ENCODE measurements at places on chromosomes 3 and 15.
A peak's percentile ranks its signal among the peaks of the same experiment; 100 is the strongest.

GRCh38 chr3:8996681-8997121 is 33.4 kb upstream of the RAD18 start:
- DNase-seq = peak; percentile 29

- no peak for DNase-seq
Observed at GRCh38 chr3:126503701-126504100, 13.9 kb downstream of the UROC1 start.

DNA sequence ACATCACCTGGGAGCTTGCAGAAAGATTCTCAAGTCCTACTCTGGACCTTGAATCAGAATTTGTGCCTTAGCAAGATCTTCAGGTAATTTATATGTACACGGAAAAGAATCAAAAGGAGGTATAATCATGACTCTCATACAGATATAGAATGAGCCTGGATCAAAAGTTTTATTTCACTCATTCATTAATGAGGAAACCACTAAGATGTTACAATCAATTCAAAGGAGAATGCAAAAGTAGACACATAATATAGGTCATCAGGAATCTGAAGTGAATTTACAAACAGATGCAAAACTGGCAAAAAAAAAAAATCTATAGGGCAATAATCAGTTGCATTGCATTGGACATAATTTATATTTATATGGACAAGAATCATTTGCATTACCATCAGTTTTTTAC is 195.4 kb upstream of the TLE3 start:
- no peak for DNase-seq

DNA sequence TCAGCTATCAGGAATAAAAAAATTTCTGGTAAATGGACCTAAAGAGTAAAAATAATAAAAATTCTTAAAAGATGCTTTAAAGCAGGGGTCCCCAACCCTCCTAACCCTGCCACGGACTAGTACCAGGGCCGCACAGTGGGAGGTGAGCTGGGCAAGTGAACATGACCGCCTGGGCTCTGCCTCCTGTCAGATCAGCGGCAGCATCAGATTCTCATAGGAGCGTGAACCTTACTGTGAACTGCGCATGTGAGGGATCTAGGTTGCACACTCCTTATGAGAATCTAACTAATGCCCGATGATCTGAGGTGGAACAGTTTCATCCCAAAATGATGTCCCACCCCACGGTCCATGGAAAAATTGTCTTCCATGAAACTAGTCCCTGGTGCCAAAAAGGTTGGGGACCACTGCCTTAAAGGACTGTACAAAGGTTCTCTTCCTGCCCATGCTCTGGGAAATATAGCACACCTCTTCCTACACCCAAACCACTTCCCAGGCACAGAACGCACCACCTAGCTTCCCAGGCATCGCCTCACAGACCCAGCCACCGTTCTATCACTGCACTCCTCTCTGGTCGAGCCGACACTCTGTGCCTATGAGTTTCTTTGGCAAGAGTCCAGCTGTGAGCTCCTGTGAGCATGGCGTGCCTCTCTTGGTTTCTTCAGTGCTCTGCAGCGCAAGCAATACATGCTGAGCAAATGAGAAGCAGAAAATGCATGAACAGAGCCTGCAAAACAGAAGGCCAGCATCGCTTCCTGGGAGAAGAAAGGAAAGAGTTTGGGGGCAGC is 104.9 kb downstream of the OCA2 start:
- no peak for DNase-seq

DNA sequence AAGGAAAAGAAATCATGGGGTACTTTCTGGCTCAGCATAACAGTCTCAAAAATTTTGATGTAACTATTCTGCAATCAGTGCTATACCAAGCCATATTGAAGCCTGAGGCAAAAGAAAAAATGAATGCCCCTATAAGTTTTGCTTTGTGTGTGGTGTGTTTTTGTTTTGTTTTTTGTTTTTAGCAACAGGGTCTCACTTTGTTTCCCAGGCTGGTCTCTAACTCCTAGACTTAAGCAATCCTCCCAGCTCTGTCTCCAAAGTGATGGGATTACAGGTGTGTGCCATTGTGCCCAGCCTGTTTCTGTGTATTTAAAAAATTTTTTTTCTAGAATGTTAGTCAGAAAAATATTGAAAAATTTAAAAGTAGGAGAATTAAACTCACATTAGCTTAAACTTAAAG is 93.2 kb downstream of the ZNF280D start:
- no peak for DNase-seq
